ENCODE measurements at places on chromosomes 16 and 17.

DNA sequence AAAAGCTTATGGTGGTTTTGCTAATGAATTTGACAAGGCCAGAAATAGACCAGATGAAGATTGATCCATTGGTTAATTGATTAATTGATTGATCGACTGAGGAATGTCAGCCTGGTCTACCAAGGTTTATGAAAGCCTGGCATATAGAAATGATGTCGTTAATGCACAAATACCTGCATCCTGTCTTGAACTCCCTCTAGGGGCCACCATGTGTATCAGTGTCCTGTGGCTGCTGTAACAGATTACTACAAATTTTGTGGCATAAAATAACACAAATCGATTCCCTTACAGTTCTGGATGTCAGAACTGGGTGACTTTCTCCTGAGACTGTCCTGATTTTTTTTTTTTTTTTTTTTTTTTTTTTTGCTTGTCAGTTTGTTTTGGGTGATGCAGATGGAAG is 553.2 kb downstream of the MAF start:
- peak; percentile 3 for DNase-seq

DNA sequence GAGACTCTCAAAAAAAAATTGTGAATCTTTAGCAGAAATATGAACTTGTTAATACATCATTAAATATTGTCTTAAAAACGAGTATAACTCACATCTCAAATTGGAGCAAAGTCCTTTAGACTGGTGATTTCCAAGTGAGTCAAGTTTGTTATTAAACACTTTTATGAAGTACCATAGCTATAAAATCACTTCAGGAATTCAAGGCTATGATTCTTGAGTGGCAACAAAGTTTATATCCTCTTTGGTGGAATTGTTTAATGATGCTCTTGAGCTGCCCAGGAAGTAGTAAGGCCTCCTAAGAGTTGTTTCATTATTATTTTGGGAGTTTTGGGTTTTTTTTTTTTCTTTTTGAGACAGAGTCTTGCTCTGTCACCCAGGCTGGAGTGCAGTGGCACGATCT is 16.7 kb upstream of the BLMH start:
- no peak for DNase-seq

DNA sequence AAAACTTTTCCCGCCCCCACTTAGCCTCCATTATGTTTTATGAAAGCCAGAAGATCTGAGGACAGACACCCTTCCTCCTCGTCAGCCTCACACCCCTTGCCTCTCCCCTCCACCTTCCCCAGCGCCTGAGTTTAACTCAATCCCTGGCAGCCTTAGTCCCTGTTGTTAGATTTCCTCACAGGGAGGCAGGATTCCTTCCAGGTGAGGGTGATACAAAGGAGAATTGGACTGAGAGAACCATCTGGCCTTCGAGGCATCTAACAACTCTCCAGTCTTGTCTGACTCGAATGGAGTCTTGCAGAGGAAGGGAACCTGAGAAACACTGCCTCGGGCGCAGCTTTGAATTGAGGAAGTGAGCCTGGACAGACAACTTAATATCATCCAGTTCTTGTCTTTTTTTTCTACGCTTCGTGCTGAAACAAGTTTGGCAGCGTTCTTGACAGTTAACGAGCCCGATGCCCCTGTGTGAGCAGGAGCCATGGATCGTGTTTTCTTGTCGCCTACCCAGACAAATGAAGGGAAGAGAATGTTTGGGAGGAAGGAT is 1.3 kb upstream of the ZNF768 start:
- DNase-seq = no peak

- DNase-seq = peak; percentile 11
Observed at GRCh38 chr17:48374650-48375230, 55.3 kb downstream of the SKAP1 start.

DNA sequence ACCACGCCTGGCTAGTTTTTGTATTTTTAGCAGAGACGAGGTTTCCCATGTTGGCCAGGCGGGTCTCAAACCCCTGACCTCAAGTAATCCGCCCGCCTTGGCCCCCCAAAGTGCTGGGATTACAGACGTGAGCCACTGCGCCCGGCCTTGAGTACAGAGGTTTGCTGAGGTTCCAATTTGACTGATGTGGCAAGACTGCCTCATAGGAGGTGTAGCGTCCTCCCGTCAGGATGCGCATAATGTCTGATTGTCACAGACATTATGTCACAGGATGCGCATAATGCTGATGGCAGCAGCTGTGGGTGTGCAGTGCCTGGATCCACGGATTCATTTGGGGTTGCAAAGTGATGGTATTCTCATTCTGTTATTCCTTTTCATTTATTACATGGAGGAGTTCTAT is 45.2 kb downstream of the HAPSTR1 start:
- no peak for DNase-seq

DNA sequence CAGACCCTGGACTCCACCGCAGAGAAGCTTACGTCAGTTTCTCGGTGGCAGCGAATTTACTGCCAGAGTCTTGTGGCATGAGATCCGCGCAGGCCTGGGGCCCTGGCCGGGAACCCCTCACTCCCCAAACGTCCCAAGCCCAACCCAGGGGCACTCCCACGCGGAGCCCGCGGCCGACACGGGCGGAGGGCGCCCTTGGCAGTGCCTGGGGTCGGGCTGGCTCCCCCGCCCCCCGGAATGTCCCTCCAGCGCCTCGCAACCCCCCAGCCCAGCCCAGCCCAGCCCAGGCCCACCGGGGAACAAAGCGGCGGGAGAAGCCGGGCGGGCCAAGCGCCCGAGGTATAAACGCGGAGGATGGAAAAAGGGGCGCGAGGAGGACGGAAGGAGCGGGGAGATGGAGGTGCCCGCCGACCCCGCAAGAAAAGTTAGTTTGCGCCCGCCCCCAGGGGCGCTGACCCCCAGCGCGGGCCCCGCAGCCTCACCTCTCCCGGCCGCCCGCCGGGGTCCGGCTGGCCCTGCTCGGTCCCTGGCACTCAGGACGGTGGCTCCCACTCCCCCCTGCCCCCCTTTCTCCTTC is 330 bp downstream of the CASKIN2 start:
- no peak for DNase-seq

DNA sequence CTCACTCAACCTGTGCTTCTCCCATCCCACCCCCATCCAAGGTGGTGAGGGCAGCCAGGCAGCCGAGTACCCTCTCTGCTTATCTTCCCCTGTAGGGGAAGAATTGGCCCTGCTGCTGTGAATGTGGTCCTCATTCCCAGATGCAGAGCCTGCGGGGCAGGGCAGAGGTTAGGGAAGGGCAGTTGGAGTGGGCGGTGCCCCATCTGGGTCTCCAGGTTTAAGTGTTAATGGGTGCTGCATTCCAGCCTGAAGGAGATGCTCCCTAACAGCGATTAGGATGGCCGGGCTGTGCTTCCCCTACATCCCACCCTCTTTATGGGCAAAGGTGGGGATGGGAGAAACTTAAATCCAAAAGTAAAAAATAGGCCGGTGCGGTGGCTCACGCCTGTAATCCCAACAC is 12.1 kb downstream of the TMEM95 start:
- no peak for DNase-seq

DNA sequence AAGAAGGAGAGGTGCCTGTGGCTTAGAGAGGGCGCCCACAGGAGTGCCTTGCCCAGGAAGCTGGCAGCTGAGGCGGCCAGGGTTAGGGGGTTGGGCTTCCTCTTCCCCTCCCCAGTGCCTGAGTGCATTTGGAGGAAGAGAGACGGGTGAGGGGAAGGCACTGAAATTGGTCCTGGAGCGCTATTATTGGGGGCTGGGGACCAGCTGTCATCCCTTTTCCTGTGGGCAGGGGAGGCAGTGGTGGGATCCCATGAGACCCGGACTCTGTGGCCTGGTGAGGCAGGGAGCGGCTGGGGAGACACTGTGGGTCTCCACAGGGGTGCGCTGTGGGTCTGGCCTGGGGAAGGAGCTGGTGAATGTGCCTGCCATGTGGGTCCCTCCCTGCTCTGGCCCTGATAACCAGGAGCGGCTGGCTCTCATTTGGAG is 259.7 kb downstream of the SEC14L1 start:
- DNase-seq = peak; percentile 70

GRCh38 chr17:11273596-11273995 is 32.6 kb downstream of the SHISA6 start:
- no peak for DNase-seq

DNA sequence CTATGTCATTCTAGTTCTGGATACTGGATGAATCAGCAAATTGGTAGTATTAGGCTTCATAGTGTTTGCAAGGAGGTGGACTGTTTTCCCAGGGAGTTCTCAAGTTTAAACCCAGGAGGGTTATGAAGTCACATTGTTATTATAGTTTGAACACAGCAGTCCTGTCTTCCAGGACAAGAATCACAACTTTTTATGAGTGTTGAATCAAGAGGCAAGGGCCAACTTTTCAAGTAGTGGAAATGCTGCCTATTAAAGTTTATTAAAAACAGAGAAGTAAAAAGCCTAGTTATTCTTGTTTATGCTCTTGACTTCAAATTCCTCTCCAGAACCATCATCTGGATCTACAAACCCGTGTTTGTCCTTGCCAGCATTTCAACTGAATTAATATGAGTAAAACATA is 86.3 kb upstream of the GOT2 start:
- DNase-seq = no peak

DNA sequence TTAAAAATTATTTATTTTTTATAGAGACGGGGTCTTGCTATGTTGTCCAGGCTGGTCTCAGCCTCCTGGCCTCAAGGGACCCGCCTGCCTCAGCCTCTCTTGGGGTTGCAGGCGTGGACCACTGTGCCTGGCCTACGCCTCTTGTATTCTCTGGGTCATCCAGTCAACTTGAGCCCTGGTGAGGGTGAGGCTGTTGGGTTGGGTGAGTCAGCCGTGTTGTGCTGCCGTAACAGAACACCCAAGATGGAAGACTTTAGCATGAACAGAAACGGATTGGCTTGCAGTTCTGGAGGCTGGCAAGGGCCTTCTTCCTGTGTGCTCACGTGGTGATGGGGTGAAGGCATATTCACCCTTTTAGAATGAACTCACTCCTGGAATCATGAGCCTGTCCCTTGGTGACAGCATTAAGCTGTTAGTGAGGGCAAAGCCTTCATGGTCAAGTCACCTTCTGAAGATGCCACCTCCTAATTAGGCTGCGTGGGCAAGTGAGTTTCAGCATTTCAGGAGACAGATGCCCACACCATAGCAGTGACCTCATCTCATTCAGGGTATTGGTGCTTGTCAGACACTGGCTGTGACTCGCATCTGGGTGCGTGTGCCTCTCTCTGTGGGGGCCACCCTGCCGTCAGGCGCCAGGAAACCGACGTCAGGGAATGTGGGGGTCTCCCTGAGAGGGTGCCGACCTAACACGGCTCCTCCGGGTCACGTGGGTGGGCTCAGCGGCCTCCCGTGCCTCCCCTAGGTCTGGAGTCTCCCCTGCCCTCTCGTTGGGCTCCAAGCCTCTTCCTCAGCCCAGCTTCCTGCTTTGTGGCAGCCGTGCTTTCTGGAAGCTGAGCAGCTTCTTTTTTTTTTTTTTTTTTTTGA is 49.8 kb downstream of the WDR45B start:
- no peak for DNase-seq

DNA sequence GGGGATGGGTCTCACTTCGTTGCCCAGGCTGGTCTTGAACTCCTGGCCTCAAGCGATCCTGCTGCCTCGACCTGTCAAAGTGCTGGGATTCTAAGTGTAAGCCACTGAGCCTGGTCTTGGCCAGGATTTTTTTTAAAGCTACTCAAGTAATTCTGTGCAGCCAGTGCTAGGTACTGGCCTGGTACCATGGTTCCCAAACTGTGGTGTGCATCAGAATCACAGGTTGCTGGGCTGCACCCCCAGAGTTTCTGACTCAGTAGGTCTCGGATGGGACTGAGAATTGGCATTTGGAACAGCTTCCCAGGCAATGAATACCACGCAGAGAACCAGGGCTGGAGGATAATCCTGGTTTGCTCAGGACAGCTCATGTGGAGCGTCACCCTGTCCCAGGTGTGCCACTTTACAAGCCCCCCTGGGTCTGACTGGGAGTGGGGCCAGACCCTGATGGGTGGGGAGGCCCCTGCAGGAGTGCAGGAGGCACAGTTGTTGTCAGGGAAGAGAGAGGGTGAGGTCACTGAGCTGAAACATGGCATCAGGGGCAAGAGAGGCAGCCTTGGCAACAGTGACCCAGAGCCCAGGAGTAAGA is 10.7 kb upstream of the MRPS23 start:
- DNase-seq = no peak

GRCh38 chr17:73011016-73011486 is 81.4 kb downstream of the SLC39A11 start:
- DNase-seq = no peak

DNA sequence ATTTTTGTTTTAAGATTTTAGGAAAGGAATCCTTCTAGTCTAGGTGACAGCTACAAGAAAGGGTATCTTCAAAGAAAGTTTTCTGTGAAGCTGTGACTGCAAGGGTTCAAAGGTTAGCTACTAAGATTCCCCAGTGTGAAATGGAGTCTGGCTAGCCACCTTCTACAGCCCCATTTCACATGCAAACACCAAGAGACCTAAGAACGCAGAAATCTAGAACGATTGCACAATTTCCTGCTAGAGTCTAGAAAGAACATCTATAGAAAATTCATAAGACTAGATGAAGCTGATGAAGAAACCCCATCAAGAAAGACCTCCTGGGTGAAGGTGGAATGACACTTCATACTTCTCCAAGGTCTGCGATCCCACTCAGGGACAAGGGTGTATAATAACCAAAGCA is 77.1 kb downstream of the STX8 start:
- no peak for DNase-seq

- no peak for DNase-seq
Observed at GRCh38 chr16:81830845-81831540, 51.9 kb downstream of the PLCG2 start.

DNA sequence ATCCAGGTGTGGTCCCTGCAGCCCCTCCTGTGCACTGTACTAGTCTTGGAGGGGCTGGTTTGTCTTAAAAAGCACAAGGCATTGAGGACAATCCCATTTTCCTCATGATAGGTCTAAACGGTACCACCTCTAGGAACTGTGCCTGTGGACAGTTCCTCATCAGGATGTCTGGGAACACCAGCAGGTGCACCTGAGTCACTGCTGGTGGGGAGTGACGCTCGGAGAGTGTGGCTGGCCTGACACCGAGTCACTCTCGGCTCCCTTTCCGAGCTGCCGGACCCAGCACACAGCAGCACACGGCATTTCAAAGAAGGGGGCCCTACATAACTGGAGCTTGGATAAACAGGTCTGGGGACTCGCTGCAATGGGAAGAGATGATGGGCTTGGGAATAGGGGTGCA is 25.6 kb downstream of the LRRC75A start:
- DNase-seq = no peak

DNA sequence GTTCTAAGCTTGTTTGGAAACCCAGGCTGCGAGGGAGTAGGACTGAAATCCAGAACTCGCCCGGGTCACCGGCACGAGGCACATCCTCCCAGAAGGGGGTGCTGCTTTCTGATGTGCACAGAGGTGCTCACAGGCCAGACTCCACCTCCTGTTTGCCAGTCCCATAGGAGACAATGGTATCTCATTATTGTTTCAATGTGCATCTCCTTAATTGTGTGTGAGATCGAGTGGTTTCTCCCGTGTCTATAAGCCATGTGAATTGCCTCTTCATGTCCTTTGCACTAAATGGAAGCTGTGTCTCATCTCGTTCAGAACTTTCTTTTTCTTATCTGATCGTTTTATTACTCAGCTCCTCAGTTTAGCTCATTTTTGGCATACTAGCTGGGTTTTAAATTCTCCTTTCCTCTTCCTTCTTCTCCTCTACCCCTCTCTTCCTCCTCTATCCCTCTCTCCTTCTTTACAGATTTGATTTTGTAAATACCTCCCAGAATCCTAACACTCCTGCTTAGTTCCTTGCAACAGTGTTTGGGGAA is 32.1 kb upstream of the PRKCB start:
- DNase-seq = peak; percentile 57

- DNase-seq = peak; percentile 34
Observed at GRCh38 chr17:3004150-3004801, 59.1 kb downstream of the OR1D5 start.

GRCh38 chr17:42408061-42408460 is 15.0 kb downstream of the CAVIN1 start:
- DNase-seq = no peak

GRCh38 chr16:72752004-72752695 is 295.8 kb downstream of the ZFHX3 start:
- no peak for DNase-seq

Data from central memory CD4-positive, alpha-beta T cell (primary cell).